ENCODE measurements at places on chromosomes 2 and 18.
A peak's percentile ranks its signal among the peaks of the same experiment; 100 is the strongest.

DNA sequence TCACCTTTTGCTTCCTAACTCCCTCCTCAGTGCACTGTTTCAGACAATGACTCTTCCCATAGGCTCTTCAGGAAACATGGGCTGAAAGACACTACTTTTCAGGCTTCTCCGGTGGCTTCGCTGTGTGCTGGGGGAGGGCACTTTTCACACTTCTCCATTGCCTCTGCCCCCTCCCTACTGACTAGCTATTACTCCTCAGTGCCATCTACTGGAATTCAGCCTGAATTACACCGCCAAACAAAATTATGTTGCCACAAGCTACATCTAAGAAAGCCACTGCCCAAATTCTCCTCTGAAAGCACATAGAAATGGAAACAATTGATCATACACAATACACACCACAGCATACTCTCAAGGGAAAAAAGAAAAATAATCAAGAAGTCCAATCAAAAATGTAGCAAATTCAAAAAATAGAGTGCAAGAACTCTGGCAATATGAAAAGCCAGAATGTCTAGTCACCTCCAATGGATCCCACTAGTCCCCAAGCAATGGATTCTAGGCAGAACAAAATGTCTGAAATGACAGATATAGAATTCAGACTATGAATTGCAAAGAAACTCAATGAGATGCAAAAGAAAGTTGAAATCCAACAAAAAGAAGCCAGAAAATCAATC lies 1139.4 kb upstream of the GYPC start:
- DNase-seq: peak; percentile 59

GRCh38 chr2:107414376-107414775 lies 412.3 kb upstream of the RGPD4 start:
- DNase-seq: no peak

DNA sequence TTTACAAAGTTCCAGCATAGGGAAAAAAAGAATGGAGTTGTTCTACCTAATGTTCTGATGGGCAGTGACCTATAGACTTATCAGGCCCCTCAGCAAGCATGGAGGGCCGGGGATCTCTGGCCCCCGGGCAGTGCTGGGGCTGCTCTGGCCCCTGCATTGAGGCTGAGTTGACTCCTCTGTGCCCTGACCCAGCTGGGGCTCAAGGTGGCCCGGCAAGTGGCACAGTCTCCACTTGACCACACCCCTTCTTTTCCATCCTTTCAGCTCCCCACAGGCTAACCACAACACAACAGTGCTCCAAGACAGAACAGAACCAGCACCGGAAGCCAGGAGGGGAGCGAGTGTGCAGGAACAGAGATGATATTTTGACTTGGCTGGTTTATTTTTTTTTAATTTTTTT lies 19.9 kb downstream of the TOGARAM2 start:
- DNase-seq: peak; percentile 41

DNA sequence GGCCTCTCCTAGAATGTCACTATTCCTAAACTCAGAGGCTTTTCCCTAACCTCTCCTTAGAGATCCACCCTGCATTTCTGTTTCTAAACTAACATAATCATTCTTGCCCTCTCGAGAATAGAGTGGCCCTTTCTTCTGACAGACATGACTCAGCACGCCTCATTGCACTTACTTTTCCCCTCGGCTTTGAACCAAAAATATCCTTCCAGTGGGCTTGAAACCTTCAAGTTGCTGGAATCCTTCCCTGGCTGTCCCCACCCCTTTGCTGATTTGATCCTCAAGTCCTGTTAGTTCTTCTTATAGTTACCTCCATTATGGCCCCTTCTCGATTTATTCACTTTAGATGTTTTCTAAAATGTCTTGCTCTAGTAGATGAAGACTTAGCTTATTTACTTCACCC lies 158.0 kb downstream of the LTBP1 start:
- no peak for DNase-seq

Measured in hematopoietic multipotent progenitor cell treated with erythropoietin and hydrocortisone succinate and interleukin-3 and kit ligand, for 4 days (in vitro differentiated cells).